LHCN-M2 (cell line): ENCODE measurements at places on chromosomes 7 and 10. TPM values are rescaled to one million over a fixed set of nuclear protein-coding genes. Genes with fewer than 3 reads are reported as not detected.

The GATA3 gene
- not detected in 2 replicates for total RNA-seq

- DNase-seq, result peak; percentile 32
These were observed 67.7 kb downstream of the TRIM24 start for GRCh38 chr7:138527746-138528223.

- DNase-seq, result no peak
These were observed 10.4 kb downstream of the TAX1BP1 start for GRCh38 chr7:27750316-27750715.

- no peak for DNase-seq
These were observed 68.2 kb downstream of the SLC13A1 start for GRCh38 chr7:123131556-123131955.

The UNCX gene
- not detected in 2 replicates for total RNA-seq

The ZNF273 gene
- 8.7 and 9.6 TPM in 2 replicates for total RNA-seq

The ATRNL1 gene
- 13.0 and 13.1 TPM in 2 replicates for total RNA-seq

The GATAD1 gene
- total RNA-seq, result 24.1 and 29.5 TPM in 2 replicates

DNA sequence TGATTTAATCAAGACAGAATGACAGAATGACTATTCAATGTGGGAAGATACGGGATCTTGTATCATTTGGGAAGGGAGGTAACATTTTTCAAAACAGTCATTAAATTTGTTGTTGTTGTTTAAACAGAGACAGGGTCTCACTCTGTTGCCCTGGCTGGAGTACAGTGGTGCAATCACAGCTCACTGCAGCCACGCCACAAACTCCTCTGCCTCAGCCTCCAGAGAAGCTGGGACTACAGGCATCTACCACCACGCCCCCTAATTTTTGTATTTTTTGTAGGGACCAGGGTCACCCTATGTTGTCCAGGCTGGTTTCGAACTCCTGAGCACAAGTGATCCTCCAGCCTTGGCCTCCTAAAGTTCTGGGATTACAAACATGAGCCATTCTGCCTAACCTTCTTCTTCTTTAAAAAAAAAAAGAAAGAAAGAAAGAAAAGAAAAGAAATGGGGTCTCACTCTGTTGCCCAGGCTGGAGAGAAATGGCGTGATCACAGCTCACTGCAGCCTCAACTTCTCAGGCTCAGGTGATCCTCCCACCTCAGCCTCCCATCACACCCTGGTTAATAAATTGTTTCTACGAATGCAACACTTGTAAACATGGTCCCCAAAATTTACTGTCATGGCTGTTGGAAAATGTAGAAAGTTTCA lies 24.3 kb downstream of the YWHAG start:
- DNase-seq, result no peak

GRCh38 chr7:41786944-41787343 lies 84.1 kb upstream of the INHBA start:
- DNase-seq, result no peak

The AGR2 gene
- not detected in 2 replicates for total RNA-seq

The TLL2 gene
- total RNA-seq, result 0.11 TPM in 1 of 2 replicates, not detected in the other

The FAM25G gene
- total RNA-seq, result not detected in 2 replicates

GRCh38 chr7:29593459-29593858 lies 29.8 kb downstream of the PRR15 start:
- DNase-seq, result no peak

The SCIN gene
- 0.40 and 1.0 TPM in 2 replicates for total RNA-seq

GRCh38 chr10:72337039-72337629 lies 17.6 kb downstream of the DNAJB12 start:
- peak; percentile 84 for DNase-seq

- peak; percentile 68 for DNase-seq
These were observed 10.5 kb downstream of the SKAP2 start for GRCh38 chr7:26853788-26854393.

DNA sequence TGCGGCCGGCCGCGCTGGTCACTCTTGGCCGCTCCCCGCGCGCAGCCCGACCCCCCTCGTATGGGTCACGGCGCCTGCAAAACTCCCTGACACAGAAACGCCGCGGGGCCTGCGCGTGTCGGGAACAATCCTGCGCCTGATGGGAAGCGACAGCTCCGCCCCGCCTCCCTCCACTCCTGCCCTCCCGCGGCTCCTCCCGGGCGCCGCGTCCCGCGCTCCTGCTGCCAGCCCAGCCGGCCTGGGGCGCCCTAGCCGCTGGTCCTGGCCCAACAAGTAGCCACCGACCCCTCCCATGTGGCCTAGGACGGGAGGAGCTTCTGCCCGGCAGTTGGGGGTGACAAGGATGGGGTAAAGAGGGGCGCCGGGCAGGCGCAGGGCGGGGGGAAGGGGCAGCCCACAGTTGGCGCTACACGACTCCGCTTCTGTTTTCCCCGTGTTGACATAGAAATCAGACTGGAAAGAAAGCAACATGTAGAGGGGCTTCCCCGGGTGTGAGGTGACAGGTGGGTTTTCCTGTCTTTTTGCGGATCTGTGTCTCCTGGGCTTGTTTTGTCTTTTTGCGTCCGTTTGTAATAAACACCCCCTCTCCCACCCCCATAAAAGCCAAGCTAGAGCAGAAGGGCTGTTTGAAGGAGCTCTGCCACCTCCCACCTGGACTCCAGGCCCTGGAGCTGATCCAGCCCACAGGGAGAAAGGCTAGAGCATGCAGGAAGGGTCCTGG lies 35.1 kb upstream of the PAX2 start:
- no peak for DNase-seq

DNA sequence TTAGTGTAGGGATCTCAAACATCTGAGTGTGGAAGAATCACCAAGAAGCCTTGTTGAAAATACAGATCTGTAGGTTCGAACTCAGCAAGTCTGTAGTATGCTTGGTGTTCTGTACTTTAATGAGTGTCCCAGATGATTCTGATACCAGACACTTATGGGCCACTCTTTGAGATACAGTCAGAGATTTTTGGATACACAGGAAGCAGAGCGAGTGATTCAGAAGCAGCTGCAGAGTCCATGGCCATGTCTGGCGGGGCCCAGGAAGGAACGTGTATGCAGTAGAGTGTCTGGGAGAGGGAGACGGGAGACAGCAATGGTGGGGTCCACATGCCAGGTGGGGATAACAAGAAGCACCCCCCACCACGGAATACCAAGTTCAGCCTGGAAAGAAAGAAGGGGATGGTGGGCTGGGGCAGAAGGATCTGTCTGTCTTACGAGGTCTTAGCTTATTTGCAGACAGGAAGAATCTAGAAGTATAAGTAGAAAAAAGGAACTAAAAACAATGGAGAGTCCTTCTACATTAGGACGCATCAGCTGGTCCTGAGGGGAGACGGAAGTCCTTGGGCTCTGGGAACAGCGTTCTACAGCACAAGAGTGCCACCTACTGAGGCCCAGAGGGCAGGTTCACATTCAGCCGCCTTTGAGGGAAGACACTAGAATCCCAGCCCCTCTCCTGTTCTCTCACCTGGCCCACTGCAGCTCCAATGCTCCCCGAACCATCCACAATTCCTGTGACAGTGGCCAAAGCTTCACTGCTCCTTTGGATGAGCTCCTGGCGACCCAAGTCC lies 55.4 kb downstream of the SLC37A3 start:
- peak; percentile 26 for DNase-seq

The ODAD2 gene
- 0.06 and 0.52 TPM in 2 replicates for total RNA-seq

DNA sequence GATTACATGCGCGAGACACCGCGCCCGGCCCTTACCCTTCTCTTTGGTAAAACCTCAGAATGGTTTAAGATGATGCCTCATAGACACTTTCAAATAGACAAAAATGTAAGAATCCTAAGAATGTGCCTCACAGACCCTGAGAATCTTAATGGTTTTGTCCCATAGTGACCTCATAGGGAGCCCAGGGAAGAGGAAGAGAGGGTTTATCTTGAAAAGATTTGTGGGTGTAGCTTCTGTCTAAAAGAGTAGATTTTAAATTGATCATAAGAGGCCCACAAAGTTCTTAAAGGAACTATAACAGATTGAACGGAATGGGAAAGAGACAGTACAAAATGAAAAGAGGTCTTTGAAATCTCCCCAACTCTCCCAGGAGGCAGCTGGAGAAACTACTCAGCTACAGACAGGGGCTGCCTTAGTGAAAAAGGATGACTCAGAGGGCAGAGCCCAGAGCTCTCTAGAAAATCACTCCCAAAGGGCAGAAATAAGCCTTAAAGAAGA lies 220.6 kb downstream of the ADRA2A start:
- DNase-seq, result peak; percentile 89

GRCh38 chr7:142787034-142787768 lies 16.4 kb downstream of the PRSS2 start:
- no peak for DNase-seq

- peak; percentile 62 for DNase-seq
These were observed 2.7 kb downstream of the VGF start for GRCh38 chr7:101162551-101163278.

DNA sequence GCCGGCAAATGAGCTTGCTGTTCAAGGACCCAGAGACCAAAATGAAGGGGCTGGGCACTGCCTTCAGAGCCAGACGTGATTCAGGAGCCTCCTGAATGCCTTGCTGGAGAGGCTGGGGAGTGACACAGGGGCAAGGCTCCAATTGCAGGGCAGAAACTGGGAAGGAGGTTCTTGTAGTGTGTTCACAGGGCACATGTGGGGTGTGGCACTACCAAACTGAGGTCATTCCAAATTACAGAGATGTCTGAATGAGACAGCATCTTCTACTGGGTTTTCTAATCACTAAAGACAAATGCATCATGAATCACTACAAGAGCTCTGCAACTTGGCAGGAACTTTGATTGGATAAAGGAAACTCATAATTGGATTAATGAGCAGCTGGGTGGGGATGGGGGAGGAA lies 17.8 kb downstream of the CRTAC1 start:
- no peak for DNase-seq

DNA sequence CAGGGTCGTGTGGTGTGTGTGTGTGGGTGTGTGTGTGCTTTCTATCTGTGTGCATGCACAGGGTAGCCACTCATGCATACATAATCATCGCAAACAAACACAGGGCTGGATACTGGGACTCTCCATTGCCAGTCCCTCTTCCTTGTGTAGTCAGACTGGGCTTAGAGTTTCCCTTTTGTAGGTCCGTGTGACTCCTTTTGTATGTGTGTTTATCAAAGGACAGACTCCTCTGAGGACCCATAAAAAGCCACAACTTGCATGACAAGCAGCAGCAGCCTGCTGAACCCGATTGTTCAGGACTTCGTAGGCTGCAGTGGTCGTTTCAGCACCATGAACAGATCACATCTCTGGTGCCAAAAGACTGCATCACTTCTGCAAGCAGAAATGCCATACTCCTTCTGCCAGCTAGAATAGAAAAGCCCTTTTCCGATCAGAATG lies 895 bp downstream of the VSTM2A start:
- DNase-seq, result peak; percentile 45

- no peak for DNase-seq
These were observed 38.6 kb downstream of the VCL start for GRCh38 chr10:74036474-74036873.

DNA sequence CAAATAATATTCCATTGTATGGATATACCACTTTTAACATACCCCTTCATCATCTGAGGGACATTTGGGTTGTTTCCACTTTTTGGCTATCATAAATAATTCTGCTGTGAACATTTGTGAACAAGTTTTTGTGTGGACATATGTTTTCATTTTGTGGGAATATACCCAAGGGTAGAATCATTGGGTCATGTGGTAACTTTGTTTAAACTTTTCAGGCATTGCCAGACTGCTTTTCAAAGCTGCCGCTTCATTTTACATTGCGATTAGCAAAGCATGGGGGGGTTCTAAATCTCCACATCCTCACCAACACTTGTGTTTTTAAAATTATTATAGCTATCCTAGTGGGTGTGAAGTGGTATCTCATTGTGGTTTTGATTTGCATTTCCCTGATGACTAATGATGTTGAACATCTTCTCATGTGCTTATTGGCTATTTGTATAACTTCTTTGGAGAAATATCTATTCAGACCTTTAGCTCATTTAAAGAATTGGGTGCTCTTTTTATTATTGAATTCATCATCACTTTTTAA lies 8.4 kb upstream of the HHEX start:
- DNase-seq, result no peak

GRCh38 chr7:87426160-87426559 lies 49.3 kb downstream of the ABCB4 start:
- no peak for DNase-seq

DNA sequence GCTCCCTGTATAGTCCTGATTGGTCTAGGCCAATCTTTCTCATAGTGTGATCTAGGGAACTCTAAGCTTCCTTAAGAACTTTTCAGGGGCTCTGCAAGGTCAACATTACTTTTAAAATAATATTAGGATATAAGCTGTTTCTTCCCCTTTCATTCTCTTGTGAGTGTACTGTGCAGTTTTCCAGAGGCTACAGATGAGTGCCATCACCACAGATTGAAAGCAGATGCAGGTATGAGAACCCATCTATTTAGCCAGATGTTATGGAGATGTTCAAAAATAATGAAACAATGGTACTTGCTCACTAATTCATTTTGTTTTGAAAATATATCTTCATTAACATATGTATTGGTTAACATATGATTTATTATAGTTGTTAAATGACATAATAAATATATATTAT lies 169.2 kb upstream of the SEMA3A start:
- no peak for DNase-seq

GRCh38 chr10:5299950-5300349 lies 64.8 kb upstream of the UCN3 start:
- no peak for DNase-seq
